Caki2 (cell line): ENCODE measurements at places on chromosomes 6 and 20.

DNA sequence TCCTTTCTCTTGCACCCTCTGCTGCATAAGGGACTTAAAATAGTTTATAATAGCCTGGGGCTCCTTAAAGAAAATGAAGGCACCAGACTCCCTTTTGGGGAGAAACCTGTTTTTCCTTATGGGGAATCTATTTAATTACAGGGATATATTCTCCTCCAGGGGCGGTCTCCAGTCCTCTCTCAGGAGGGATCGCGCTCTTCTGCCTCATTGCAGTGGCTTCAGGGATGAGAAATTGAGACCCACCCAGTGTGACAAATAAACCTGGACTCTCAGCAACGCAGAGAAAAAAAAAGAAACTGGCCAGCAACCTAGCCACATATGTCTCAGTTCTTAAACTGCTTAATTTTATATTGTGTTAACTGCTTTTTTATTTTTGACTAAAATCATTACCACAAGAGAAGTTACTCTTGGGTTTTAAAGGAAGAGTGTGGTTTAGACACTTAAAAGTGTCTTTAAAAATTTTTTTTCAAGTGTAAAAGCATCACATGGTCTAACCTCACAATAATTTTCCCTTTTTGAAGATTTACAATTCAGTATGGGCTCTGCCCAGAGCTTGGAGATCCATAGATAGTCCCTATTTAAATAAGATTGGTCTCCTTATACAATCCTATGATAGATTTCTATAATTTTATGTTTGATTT lies 11.7 kb upstream of the GOPC start:
- no peak for DNase-seq

GRCh38 chr20:4009309-4009708 lies 6.0 kb downstream of the RNF24 start:
- DNase-seq = no peak

DNA sequence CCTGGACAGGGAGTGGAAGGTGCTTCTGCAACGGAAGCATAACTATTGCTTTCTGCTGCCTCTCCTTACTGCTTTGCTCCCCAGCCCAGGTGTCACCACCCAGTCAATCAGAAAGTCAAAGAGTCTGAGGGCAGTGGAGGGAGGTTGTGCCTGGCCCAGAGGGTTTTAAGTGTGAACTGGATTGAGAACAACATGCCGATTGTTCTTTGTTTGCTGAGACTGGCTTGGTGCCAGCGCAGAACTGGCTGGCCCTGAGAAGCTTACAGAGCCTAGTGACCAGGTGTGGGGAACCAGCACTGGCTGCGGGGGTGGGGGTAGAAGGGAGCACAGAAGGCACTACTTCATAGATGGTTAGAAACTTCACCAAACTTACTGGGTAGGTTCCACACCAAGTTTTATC lies 31.1 kb upstream of the ENPP4 start:
- no peak for DNase-seq

GRCh38 chr20:54123587-54124180 lies 50.1 kb downstream of the CYP24A1 start:
- DNase-seq = peak; percentile 100

DNA sequence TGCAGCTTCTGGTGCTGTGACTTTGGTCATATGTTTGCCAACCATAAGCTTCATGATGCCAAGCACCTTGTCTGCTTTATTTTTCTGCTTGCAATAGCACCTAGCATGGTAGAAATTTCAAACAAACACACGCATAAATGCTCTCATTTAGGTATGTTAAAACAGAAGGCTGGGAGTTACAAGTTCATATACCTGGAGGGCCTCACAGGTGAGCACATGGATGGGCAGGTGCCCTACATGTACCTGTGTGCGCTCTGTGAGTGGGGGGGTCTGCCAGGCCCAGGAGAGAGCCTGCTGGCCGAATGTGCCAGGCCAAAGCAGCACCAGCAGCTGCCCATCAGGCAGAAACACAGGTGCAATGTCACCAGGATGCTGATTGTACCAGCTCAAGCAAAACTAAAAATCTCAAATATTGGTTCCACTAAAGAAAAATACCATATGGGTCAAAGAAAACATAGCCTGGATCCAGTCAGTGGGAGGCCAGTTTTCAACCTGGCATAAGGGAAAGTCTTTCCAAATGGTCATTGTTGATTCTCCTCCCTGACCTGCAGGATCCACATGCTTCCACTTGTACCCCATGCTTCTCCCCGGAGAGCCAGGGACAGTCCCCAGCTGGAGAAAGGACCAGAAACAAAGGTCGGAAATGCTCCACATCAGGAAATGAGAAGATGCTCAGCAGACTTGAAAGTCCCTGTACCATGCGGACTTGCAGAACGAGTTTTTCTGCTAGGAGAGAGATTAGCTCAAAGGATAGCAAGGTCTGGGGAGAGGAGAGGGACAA lies 7.2 kb upstream of the PFDN4 start:
- no peak for DNase-seq

DNA sequence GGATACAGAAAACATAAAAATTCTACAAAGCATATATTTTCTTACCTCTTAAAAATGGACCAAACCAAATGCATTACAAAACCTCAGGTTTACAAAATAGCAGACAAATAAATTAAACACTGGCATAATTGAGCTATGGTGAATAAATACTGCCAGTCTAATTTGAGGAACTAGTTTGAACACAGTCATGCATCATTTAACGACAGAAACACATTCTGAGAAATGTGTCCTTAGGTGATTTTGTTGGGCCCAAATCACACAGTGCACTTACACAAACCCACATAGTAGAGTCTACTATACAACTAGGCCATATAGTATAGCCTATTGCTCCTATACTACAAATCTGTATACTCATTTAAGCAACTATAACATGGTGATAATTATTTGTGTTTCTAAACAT lies 215.6 kb downstream of the FOXC1 start:
- DNase-seq = no peak
